Activated CD4-positive, alpha-beta T cell treated with anti-CD3 and anti-CD28 coated beads for 36 hours (primary cell): ENCODE measurements at places on chromosomes 3 and 15.

GRCh38 chr3:119228373-119229145 is 12.1 kb downstream of the B4GALT4 start:
- no peak for DNase-seq

- DNase-seq: no peak
Measured at GRCh38 chr3:143298380-143298779, 178.8 kb downstream of the CHST2 start.

- DNase-seq: no peak
Measured at GRCh38 chr3:50269977-50270413, 1.0 kb downstream of the SEMA3B start.

DNA sequence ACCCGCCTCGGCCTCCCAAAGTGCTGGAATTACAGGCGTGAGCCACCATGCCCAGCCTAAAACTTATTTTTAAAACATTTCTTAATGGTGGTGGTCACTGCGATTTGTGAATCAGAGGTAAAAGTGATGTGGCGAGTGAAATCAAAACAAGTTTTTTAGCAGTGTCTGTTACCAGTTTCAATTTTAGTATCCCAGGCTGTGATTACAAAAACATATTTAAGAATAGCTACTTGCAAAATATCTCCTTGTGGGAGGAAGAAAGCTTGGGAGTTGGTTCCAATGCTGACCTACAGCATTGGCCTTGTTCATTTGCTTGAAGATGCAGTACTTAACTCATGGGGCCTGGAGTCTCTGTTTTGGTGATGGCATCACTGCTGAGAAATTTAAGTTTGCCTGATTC is 4.5 kb downstream of the RAB7A start:
- no peak for DNase-seq

DNA sequence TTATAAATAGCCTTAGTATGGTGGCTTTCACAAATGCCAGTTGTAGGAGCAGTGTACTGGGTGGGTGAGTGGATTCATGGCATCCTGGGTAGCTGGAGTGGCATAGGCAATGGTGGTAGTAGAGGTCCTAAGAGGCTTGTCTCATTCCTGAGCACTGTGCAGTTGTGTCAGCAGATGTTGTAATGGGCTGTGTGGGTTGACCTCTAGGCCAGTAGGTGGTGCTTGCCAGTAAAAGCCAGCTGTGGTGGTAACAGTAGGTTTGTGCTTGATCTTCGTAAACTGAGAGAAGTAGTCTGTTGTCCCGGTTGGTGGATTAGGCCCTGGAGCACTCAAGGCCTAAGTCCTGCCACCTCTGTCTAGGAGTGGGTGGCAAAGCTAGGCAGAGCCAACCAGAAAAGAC is 149.7 kb upstream of the SUCLG2 start:
- no peak for DNase-seq
